ENCODE measurements at places on chromosomes 11 and 22.

DNA sequence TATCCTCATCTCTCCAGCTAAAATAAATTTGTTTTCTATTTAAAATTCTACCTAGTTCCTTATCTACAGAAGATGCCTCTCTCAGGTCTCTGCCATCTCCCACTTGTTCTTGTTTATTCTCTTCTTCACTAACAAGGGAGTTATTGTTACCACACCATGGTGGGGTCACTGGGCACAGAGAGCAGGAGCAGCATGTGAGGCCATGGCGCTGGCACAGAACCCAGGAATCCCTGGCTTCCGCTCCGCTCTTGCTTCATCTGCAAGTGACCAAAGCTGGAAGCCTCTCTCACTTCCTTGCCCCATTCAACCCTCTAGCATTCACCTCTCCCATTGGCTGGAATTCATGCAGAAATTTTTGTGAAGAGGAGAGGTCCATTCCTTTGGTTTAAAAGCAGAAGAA, 190.7 kb upstream of the NCAM1 start:
- no peak for DNase-seq

- no peak for DNase-seq
Observed at GRCh38 chr11:104823657-104824056, 74.6 kb downstream of the CASP12 start.

DNA sequence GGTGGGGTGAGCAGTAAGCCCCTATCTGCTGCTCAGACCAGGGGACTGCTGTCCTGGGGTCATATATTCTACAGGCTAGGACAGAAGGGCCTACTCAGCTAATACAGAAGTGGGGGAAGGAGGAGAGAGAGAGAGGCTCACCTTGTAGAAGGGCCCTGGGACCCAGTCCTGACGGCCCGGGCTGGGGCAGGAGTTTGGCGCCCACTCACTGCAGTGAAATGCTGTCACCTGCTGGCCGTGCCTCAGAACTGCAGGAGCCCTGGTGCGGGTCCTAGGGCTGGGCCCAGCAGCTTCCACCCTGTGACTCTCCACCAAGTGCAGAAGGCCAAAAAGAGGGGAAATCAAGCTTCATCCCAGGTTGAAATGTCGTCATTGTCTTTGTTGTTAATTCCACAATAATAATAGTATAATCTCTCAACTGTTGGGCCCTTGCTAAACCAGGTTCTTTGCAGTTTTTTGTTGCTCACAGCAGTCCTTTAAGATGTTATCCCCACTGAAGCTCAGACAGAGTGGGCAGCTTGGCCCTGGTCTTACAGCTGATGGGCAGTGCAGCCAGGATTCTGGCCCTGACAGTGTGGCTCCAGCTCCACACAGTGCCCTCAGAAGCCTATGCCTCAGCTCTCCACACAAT, 29.6 kb downstream of the TRIM29 start:
- peak; percentile 68 for DNase-seq

- DNase-seq = no peak
Observed at GRCh38 chr11:75667255-75667830, 1.5 kb downstream of the MAP6 start.

- DNase-seq = no peak
Observed at GRCh38 chr22:22943521-22944267, 56.1 kb downstream of the IGLL5 start.

DNA sequence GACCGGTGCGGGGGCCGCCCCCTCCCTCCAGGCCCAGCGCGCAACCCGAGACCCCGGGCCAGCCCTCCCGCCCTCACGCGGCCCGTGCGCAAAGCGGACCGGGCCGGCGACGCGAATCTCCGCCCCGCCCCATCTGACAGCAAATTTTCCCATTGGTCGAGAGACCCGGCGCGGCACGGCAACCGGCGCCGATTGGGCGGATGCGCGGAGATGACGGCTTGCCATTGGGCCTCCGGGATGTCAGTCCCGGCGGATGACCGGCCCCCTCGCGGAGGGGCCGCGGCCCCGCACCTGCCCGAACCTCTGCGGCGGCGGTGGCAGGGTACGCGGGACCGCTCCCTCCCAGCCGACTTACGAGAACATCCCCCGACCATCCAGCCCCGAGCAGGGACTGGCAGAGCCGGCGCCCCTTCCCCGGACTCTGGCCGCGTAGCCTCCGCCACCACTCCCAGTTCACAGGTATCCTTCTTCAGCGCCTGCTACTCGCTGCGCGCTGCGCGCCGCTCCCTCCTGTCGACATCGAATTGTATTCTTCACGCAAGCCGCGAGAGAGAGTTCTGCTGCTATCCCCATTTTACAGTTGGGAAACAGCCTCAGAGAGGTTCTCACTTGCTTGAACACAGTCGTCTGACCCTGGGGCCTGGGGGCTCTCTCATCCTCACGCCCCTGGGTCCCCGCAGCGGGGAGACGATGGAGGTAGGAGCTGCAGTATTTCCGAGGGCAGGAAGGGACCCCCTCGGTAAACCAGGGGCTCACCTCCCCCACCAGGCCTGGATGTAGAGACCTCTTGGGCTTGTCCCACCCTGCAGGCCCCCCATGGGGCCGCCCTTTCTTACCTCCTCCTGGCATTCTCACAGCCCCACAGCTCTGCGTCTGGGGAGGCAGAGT, at the start of gene ARVCF:
Gene ARVCF, minus strand, starts transcription at position 90 of the 888 bp plus-strand sequence. CDS start 26,029 bp downstream, outside the sequence.
- DNase-seq = peak; percentile 92

DNA sequence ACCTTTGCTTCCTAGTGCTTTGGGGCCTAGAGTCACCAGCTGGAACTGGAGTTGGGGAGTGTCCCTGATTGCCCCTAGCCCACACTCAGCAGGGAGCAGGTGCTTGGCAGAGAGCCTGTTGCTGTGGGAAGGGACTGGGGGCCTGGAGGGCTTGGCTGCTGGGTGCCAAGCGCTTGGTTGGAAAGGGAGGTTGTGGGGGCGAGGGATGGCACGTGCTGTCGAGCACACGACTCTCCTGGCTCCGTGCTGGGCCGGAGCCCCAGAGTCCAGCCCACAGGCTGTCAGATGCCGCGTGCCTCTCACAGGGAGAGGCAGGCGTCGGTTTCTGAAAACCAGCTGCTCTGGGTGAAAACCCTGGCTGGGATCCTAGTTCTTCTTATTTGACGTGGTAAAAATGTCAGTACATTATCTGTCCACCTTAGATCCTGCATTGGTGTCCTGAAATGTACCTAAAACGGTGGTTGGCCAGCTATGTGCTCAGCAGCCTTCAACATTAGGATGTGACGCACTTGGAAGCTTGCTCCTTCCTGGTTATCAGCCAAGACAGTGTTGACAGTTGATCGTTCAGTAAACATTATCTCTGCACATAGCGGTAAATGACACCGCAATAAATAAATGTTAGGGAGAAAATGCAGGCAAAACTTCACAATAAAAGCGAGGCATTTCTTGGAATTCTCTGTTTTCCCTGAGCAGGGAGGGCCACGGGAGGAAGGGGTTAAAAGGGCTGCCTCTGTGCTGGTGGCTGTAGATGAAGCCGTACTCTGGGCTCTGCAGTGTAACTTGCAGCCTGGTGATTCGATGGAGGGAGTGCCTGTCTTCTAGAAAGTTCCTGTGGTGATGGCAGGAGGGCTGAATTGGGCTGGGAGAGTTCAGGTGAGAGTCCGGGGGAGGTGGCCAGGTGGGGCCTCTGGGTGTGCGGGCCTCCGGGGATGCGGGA, 29.2 kb downstream of the GRAMD4 start:
- DNase-seq = no peak

- no peak for DNase-seq
Observed at GRCh38 chr22:33421859-33422258, 363.7 kb upstream of the SYN3 start.

GRCh38 chr11:11622772-11623171, 967 bp upstream of the GALNT18 start:
- no peak for DNase-seq

- no peak for DNase-seq
Observed at GRCh38 chr11:83521647-83522596, 235.8 kb upstream of the CCDC90B start.

- DNase-seq = no peak
Observed at GRCh38 chr11:66467034-66467659, 442 bp downstream of the PELI3 start.

DNA sequence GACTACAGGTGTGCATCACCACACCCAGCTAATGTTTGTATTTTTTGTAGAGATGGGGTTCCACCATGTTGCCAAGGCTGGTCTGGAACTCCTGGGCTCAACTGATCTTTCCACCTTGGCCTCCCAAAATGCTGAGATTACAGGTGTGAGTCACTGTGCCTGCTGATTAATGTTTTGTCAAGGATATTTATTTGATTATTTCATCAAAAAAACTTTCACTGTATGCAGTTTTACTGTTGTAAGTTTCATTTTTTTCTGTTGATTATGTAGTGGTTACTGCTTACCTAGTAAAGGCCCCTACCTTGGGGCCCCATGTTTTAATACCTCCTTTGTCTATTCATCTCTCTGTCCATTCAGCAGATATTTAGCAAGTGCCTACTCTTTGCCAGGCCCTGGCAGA, 16.7 kb upstream of the FAM168A start:
- no peak for DNase-seq

DNA sequence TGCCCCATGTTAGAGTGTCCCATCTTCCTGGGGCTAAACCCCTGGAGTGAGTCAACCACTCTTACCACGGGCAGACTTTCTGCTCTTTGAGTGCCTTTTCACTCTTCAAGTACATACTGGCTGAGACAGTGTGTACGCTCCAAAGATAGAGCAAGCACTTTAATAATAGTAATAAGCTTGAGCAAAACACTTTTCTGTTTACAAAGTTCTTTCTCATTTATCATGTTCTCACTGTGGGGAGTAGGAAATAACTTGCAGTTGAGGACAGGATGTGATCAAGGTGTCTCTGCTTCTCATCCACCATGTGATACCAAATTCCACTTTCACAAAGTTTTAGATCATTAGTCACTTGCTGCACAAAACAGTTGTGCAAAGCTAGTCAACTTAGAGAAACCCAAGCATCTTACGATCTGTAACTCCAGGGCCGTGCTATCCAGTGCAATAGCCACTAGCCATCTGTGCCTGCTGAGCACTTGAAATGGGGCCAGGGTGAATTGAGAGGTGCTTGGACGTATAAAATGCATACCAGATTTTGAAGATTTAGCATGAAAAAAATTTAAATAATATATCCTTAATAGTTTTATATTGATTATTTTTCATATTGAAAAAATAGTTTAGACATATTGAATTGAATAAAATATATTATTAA, 135.3 kb downstream of the KIF18A start:
- DNase-seq = no peak

- no peak for DNase-seq
Observed at GRCh38 chr11:108693852-108694251, 29.0 kb downstream of the DDX10 start.

DNA sequence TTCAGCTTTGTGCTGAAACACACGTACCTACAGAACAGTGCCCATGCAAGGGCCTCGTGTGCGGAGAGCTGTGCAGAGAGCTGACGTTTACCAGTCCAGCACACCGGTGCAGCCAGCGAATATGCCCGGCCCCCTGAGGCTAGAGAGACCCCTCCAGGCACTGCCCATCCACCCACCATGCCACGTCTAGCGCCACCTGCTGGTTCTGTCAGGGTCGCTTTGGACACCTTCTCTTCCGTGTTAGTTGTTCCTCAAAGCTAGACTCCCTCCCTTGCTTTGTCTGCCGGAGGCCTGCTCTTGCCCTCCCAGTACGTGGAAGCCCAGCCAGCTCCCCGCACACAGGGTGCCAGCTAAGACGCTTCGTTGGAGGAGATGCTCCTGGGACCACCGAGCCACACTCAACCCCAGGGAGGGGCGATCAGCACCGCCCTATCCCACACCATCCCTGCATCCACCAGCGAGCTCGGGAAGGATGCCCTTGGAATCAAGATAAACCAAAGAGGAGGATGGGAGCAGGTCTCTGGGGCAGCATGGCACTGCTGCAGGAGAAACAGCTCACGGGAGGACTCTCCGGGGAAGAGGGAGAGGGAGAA, 43.4 kb downstream of the CPT1A start:
- DNase-seq = peak; percentile 61

DNA sequence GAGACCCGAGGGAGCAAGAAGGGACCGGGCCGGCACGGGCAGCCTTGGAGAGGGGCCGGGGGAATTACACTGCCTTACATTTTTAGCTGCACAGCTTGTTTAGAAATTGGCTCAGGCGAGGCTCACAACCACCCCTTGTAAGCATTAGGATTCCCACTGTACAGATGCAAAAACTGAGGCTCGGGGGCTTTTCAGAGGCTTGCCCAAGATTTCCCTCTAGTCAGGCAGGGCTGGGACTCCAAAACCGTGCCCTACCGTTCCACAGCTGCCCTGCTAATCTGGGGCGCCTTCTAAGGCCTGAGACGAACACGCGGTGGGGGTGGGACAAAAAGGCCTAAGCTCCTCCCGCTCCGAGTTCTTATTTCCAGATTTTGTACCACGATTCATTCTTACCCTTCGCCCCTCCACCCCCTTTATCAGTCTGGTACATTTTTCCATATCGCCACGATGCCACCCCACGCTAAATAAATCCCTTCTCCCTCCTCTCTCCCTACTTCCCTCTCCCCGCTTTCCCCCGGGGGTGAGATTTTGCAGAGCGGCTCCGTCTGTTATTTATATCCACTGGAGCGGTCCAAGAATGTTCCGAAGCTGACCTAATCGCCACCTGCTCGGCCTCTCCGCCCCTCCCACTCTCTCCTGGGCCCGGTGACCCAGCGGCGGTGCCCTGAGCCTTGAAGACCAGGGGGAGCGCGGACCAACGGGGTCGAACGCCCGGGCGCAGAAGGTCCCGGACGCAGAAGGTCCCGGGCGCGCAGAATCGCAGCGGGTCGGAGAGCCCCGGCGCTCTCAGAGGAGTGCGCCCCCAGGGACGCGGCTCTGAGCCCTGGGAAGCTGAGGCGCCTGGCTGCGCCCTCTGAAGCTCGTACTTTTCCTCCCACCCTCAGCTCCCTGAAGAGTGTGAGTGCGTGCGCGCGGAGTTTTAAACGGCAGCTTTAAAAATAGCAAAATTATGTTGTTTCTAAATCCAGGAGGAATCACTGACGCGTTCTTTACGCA, 764 bp upstream of the PACSIN3 start:
- peak; percentile 65 for DNase-seq

Data from CD8-positive, alpha-beta T cell (primary cell).